COLO829 (cell line): ENCODE measurements at places on chromosomes 2 and 18.

GRCh38 chr18:58813105-58813504 lies 51.6 kb upstream of the ZNF532 start:
- DNase-seq: no peak

DNA sequence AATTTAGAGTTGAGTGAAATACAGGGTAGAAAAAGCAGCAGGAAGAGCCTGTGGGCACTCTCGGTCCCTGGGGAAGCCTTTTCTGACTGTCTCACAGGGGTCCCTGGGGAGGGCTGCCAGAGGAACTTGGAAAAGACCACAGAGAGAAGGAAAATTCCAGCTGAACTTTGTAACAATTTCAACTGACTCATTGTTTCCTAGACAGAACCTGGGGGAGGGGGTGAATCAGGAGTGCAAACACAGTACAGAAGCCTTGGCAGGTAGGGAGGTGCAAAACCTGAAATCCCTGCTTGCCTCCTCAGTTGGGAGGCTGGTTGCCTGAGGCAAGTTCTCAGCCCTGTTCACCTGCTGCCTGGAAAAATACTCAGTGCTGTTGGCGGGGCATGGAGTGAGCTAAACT lies 106.8 kb downstream of the GRB14 start:
- no peak for DNase-seq

DNA sequence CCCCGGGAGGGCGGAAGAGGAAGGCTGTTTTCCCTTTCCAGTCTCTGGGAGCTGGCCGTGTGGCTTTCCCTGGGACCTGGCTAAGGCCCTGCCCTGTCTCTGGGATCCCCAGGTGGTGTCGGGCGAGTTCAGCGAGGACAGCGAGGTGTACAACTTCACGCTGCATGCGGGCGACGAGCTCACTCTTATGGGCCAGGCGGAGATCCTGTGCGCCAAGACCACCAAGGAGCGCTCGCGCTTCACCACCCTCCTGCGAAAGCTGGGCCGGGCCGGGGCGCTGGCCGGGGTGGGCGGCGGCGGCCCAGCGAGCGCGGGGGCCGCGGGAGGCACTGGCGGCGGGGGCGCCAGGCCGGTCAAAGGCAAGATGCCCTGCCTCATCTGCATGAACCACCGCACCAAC lies 11.2 kb downstream of the GAREM2 start:
- no peak for DNase-seq

- no peak for DNase-seq
Observed at GRCh38 chr18:11998193-11998592, 16.9 kb downstream of the IMPA2 start.

DNA sequence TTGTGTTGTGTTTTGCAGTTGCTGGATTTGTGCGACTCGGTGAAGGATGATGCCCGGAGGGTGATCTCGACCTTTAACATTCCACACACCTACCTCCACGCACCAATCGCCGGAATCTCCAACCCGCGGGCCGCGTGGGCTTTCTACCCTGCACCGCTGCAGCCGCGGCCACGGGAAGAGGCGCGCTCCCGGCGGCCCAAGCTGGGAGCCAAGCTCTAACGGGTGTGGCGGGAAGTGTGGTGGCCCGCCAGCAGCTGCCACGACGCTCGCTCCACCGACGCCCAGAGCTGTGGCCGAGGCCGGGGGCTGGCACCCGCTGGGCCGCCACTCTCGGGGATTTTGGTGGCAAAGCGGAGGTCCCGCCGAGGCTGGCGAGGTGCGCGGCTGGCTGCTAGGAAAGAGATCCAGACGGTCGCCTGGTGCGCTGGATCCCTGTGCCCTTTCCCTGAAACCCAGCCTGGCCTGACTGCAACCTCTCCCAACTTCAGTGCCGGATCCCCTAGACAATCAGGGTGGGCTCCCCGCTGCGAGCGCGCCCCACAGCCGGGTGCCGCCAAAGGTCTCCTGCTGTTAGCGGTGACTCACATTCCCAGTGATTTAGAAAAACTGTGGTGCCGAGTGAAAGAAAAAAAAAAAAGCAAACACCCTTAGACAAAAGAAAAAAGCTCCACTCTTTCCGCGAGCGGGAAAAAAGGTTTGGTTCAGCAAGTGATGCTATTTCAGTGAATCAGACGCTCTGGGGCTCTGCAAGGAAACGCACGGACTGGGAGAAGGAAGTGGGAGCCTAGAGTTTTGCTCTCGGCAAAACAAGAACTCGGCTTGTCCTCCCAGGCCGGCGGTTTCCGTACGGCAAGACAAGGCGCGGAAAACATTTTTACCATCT lies 2.9 kb upstream of the BCL2L11 start:
- DNase-seq: no peak

DNA sequence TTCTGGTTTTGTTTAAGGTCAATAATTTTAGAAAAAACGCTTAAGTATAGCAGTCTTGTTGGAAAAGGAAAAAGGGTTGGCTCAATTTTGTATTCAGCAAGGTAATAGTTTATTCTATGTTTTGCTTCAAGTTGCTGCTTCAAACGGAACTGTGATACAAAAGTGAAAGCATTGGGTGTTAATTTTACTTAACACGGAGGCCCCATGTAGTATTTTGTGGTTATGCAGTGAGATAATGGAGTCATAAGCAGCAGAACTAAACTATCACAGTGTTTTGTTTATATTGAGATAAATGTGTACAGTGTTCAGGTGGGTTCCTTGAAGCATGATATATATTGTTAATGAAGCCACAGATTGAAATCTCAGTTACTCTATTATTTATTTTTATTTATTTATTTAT lies 67.0 kb upstream of the LYPD6B start:
- no peak for DNase-seq

GRCh38 chr18:2302628-2303516 lies 268.4 kb downstream of the METTL4 start:
- no peak for DNase-seq

- no peak for DNase-seq
Observed at GRCh38 chr18:75142677-75143076, 66.3 kb downstream of the PTGR3 start.

GRCh38 chr2:200172944-200173581 lies 133.4 kb upstream of the SPATS2L start:
- no peak for DNase-seq

GRCh38 chr2:163834221-163834620 lies 98.4 kb upstream of the FIGN start:
- no peak for DNase-seq

DNA sequence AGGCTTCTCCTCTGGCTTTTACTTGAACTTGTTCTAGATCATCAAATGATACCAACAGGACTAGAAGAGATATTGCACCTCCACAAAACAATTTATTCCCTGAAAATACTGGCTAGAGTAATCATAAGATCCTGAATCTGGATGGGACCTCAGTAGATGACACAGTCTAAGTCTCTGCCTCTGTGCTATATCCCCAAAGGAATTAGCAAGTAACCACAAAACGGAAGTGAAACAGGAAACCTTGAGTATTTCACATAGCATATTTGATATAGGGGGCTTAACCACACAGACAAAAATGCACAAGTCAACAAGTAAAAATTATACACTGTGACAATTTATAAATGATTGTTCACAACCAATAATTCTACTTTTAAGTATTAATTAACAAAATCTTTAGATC lies 456.9 kb upstream of the TNP1 start:
- DNase-seq: peak; percentile 32

DNA sequence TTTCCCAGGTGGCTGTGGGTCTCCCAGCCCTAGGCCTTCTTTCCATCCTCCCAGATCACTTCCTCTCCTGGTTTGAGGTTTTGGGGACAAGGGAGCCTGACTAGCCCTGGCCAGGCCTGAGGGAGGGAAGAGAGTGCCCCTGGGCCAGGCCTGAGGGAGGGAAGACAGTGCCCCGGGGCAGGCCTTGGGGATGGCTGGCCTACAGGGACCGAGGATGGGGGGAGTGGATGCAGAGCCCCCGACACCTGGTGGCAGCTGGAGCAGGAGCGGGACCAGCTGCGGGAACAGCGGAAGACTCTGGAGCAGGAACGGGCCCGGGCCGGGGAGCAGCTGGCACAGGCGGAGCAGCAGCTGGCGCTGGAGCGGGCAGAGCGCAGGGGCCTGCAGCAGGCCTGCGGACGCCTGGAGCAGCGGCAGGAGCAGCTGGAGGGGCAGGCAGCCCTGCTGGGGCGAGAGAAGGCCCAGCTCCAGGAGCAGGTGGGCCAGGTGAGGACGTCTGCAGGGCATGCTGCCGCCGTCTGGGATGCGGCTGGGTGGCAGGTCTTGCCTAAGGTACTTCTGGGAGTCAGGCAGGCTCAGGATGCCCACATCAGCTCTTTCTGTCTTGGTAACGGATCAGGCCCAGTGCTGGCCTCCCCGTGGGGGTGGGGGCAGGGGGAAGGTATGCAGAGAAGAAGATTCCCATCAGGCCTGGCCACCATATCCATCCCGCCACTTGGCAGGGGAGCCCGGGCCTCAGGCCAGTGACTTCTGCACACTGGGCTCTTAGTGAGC lies 29.2 kb downstream of the CROCC2 start:
- no peak for DNase-seq

DNA sequence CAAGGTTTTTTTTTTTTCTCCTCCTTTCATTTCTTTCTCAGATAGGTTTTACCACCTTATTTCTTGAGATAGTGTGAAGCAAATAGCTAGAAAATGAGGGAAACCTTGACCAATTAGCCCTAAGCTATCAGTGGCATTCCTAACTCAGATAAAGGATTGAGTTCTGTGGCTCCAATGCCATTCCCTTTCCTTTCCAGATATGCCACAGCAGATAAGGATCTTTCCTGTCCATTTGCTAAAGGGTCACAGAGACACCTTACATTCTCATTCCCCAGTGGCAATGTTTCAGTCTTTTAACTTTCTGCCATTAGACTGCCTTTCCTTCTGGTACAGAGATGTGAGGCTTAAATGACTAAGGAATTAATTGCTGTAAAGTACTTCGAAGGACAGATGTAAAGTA lies 81.7 kb downstream of the MGAT5 start:
- DNase-seq: no peak

- DNase-seq: no peak
Observed at GRCh38 chr2:68591225-68591624, 52.2 kb upstream of the PROKR1 start.

DNA sequence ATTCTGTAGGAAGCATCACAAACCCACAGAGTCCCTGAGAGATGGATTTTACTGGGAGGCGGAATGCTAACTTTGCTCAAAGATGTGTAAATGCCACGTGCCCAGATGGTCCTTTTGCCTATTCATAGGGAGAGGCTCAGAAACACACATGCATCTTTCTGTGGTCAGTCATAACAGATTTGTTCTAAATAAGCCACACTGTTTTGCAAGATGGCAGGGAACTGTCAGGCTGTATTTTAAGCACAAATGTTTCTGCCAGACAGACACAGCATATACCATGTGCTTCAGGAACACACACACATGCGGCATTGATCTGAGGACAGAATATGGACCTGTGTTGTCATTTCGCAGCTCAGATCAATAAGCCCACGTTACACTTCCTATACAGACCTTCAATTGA lies 312.0 kb downstream of the GPD2 start:
- DNase-seq: no peak

- DNase-seq: no peak
Observed at GRCh38 chr2:128523457-128523856, 204.8 kb upstream of the HS6ST1 start.

DNA sequence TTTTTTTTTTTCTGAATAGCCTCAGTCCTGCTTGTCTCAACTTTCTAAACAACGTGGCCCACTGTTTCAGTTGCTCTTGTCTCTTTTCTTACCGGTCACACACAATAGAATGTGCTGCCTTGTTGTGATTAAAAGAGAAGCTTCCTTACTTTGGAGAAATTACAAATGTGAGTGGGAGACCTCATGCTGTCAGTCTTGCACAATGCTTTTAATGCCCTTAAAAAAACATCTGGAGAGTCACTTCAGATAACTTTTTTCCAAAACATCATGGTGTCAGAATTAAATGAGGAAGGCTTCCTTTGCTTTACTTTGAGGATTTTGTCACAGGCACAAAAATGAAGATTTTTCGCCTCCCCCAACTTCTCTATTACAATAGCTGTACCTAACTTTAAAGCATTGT lies 37.7 kb downstream of the LHCGR start:
- no peak for DNase-seq

DNA sequence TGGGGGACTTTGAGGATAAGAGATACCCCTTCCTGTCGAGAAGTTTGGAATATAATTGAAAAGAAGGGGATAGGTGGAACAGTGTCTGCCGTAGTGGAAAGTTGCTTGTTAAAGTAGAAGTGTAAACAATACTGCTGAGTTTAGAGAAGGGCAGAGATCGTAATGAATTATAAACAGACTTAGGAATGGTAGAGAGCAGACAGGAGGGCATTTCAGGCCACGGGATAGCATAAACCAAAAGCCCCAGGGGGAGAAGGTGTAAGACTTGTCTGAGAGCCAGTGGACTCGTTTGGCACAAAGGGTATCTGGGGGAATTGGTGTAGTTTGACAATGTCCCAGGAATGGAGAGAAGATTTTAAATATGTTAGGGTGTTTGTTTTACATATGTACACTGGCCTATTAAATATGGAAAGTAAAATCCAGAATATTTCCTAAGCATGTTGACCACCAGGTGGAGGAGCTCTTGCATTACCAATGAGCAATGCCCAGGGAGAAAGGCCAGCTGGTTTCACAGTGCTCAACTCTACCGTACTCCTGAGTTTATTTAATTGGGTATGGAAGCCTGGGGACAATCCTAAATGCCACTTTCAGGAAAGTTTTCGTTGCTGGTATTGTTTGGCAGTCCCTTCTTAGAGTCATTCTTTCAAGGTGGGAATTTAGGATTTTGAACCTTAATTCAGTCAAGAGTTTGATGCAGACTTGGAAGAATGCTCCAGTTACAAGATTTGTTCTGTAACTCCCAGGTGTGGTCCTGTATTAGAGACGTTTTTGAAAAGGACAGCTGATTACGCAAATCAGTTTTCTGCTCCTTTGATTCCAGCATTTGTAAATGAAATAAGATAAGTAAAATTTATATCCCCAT lies 7.5 kb downstream of the COPS8 start:
- peak; percentile 48 for DNase-seq

DNA sequence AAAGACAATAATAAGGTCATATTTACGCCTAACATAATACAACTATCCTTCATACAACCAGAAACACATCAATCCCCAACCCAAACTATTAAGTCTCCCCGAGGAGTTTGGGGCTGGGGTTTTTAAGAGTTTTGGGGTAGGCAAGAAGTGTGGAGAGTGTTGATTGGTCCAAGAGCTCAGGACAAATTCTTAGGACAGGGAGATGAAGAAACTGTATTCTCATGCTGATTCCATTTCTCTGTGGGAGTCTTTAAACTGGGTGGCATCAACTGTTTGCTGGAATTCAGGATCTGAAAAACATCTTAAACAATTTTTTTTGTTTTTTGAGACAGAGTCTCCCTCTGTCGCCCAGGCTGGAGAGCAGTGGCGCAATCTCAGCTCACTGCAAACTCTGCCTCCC lies 25.6 kb upstream of the MTA3 start:
- no peak for DNase-seq
